ENCODE measurements at places on chromosomes 5 and 9.

GRCh38 chr9:125968714-125969374 lies 221.7 kb downstream of the PBX3 start:
- DNase-seq: no peak

DNA sequence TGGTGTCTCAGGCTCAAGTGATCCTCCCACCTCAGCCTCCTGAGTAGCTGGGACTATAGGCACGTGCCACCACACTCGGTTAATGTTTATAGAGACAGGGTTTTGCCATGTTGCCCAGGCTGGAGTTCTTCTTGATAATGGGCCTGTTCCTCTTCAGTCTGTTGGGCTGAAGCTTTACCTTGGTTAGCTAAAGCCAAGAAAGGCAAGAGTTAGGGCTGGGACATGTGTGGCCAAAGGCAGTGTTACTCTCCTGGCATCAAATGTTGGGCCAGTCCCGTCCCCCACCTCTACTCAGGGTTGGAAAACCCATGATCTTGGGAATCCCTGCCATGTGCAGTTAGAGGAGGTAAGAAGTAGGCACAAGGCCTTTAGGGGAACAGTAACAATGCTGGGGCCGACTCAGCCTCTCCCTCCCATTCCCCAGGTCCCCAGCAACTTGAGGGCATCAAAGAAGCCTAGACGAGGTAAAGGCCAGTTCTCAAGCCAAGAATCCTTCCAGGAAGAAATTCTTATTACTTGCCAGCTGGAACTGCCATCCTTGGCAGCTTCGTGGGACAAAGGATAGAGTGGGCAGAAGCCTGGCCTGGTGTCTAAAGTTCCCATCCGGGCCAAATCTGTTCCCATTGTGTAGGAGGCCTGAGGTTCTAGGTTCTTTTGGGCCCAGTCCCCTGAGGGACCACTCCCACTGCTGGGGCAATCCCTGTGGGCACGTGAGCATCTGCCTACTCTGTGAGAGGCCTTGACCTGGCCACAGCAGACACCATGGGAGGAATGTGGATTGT lies 4.5 kb downstream of the EGR1 start:
- DNase-seq: no peak

- no peak for DNase-seq
Observed at GRCh38 chr5:140025736-140026135, 17.4 kb downstream of the NRG2 start.

DNA sequence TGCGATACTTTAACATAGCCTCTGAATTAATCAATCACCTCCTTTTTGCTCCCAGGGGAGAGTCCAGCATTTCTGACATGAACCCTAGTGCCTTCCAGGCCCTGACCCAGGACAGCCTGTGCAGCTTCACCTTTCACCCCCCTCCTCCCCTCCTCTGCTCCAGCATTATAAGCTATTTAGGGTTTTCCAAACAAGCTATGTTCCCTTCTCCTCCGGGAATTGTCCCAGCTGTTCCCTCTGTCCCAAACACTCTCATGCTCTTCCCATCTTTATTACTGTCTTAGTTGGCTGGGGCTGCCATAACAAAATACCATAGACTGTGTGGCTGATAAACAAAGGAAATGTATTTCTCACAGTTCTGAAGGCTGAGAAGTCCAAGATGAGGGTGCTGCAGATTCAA lies 161.5 kb downstream of the EBF1 start:
- DNase-seq: no peak

DNA sequence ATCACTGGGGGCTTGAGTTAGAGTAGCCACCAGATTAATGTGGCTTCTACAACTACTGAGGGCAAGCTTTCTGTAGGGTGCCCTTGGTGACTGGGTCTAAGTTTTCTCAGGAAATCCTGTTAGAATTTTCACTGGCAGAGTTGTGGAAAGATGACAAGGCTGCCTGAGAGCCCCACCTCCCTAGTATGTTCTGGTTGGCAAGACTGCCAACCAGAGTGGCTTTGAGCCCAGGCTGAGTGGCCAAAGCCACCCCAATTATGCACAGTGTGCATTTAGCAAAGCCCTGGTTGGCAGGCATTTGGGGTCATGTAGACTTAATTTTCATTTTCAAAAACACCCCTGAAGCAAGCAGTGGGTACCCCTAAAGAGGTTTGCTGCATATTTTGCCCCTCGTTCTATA lies 136.7 kb upstream of the HAPLN1 start:
- DNase-seq: no peak

GRCh38 chr5:7759257-7759871 lies 91.6 kb downstream of the CFAP90 start:
- DNase-seq: no peak

DNA sequence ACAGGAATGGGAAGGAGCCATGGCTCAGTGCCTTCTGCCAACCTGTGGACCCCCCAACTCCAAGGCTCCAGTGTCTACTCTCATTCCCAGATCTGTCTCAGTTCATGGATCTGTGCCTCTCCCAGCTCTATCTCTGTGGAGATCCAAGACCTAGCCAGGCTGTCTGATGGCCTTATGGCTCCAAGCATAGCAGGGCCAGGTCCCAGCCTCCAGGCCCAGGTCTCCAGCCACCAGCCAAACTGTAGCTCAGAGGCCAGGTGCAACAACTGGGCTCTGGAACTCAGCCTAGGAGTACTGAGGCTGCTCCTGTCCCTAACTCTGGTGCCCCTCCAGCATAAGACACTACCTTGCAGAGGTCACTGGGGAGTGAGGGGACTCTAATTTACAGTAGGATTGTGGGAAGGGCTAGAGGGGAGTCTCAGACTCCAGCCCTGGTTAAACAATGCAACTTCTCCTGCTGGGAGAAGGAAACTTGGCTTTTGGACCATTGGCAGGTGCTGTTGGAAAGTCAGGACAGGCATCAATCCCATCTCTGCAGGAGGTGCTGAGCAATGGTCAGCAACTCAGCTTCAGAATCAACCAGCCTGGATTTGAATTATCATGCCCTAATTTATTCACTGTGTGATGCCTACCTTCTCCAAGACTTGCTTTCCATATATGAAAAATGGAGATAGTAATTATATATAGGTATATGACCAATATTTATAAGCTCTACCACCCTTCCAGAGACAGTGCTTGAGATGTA lies 63.0 kb downstream of the PCDH1 start:
- no peak for DNase-seq

DNA sequence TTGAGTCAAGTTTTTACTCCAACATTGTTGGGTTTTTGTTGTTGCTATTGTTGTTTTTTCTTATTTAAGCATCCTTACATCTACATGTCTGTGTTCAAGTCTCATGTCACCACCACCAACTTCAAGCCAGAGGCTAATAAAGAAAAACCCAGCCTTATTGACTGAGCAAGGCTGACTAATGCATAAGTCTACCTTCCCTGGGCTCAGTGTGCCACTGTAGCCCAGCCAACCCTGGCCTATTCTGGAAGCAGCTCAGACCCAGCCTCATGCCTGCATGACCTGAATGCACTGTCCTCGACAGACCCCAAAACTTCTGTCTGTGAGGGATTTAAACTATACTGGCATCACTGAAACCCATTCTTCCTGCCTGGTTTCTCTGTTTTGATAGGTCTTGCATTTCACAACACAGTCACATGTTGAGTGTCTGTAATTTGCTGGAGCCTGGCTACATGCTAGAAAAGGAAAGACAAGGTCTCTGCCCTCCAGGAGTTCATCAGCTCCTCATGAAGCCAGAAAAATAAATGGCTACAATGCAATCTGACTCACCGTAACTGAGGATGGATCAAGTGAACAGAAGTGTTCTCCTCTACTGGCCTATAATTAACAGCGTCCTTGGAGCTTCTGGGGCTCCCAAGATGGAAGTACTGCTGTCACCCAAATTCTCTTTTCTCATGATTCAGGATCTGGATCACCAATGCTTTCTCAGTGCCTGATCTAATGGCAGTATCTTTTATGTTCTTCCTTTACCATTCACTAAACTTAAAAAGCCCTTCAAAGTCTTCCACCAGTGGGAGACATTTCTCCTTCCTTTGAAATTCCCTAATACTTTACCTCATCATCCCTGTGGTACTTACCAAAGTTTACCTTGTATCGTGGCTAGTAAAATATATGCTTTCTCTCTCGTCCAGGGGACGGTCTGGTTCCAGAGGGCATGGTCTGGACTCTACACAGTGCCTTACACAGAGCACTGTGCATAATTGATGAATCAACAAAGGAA lies 103.9 kb upstream of the IFNE start:
- no peak for DNase-seq

- DNase-seq: no peak
Observed at GRCh38 chr9:13673348-13673747, 393.9 kb upstream of the MPDZ start.

- DNase-seq: no peak
Observed at GRCh38 chr5:180380856-180381255, 27.7 kb upstream of the GFPT2 start.

- no peak for DNase-seq
Observed at GRCh38 chr5:60687927-60688720, 11.8 kb downstream of the DEPDC1B start.

- DNase-seq: no peak
Observed at GRCh38 chr5:66454186-66455078, 141.8 kb upstream of the MAST4 start.

- DNase-seq: no peak
Observed at GRCh38 chr5:55306641-55307382, 682 bp downstream of the DHX29 start.

DNA sequence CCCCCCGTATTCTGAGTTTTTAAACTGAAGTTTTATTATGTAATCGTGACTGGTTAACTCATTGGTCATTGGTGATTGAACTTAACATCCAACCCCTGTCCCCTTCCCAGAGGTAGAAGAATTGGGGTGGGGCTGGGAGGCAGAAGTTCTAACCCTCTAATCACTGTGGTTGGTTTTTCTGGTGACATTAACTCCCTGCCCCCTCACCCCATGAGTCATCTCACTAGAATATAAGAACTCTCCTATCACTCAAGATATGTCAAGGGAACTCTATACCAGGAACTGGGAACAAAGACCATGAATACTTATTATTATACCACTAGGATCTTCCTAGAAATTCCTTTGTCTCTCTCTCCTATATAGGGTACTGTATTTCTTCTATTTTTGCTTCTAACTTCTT lies 52.3 kb upstream of the CAVIN4 start:
- DNase-seq: no peak

GRCh38 chr5:68798877-68799843 lies 294.7 kb upstream of the SLC30A5 start:
- no peak for DNase-seq

DNA sequence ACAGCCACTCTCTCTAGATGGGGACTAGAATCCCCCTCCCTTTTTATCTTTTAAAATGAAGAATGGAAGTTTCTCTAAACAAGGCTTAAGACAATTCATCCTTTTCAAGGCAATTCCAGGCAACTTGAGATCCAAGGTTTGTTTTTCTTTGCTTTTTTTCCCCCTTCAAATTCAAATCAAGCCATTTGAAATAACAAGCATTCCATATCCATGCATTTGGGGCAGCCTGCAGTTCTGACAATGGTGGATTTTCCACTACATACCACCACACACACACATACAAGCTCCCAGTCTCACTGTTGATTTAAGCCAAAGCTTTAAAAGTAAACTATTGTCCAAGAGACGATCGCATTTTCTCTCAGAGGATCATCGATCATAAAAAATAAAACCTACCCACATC lies 424 bp downstream of the INSYN2B start:
- DNase-seq: no peak

- DNase-seq: no peak
Observed at GRCh38 chr5:83846624-83847350, 126.1 kb upstream of the HAPLN1 start.

- DNase-seq: no peak
Observed at GRCh38 chr5:126931963-126932660, 98.2 kb downstream of the MARCHF3 start.

DNA sequence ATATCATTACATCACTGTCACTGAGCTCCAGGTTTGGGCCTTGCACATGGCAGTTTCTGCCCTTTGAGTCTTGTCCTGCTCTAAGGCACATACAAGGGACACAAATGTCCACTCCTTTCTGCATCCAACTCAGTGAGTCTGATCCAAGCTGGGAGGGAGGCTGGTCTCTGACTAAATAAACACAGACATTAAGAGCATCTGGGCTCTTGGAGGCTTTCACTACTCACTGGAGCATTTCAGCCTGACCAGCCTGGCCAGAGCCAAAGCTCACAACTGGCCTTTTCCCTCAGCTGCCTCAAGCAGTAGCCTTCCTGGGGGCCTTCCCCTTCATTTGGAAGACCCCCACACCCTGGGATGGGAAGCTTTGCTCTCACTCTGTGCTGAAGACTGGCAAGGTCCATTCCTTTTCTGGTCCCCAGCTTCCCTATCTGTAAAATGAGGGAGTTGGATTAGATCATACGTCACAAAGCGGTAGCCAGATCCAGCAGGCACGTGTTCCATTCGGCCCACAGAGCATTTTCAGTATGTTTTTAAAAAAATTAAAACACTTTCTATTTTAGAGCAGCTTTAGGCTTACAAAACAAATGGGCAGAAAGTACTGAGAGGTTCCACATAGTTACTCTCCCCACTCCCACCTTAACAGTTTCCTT lies 58.6 kb upstream of the XPA start:
- DNase-seq: no peak

DNA sequence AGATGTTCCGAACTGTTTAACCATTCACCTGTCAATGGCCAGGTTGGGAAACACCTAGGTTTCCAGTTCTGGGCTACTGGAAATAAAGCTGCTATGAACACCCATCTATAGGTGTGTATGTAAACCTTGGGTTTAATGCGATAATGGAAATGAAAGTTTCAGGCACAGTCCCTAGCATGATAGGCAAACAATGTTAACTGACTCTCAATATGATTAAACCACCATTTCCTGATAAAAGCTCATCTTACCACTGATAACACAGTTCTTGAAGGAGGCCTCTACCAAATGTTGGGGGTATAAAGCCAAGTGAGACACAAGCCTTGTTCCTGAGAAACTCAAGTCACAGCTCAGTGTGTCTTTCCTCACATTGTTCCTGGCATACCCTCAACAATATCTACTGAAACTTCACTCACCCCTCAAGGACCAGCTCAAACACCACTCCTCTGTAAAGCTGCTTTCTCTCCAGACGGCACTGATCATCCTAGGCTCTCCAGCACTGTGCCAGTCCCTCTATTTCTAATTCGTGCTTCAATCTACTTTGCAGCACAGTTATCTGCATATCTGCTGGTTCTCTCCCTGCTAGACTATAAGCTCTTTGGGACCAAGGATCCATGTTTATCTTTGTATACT lies 15.8 kb downstream of the RAB14 start:
- DNase-seq: no peak

DNA sequence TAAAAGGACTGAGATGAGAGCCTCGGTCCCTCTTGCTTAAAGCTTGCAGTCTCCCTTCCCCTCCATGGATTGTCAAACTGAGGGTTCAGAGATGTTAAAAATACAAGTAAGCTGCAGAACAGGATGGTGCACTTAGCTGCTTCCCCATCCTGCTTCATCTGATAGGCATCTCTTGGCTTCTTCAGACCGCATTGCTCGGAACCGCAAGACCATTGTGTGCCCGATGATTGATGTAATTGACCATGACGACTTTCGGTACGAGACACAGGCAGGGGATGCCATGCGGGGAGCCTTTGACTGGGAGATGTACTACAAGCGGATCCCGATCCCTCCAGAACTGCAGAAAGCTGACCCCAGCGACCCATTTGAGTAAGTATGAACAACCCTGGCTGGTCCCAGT lies 65.5 kb upstream of the SAP30L start:
- no peak for DNase-seq

All from activated naive CD4-positive, alpha-beta T cell (primary cell).